ENCODE measurements at places on chromosomes 3 and 15. TPM values are rescaled to one million over a fixed set of nuclear protein-coding genes. Genes with fewer than 3 reads are reported as not detected.

GRCh38 chr15:28917791-28918140, 32.0 kb downstream of the APBA2 start:
- H3K27ac ChIP-seq = no peak overlapping the region
- H3K4me1 ChIP-seq = no peaks in the 10 kb centered on the region
- H3K27me3 ChIP-seq = no peaks in the 10 kb centered on the region

GRCh38 chr3:193701953-193702635, 109.1 kb downstream of the OPA1 start:
- H3K36me3 ChIP-seq = no peaks in the 10 kb centered on the region
- no peaks in the 10 kb centered on the region for H3K4me1 ChIP-seq
- no peak overlapping the region for H3K27ac ChIP-seq
- DNase-seq = no peak
- H3K4me3 ChIP-seq = no peak overlapping the region
- H3K27me3 ChIP-seq = no peaks in the 10 kb centered on the region

GRCh38 chr3:160754371-160754854, 1.6 kb upstream of the PPM1L start:
- peaks cover 24% of the 10 kb centered on the region for H3K4me1 ChIP-seq
- H3K27me3 ChIP-seq = no peaks in the 10 kb centered on the region
- peak overlapping the region; percentile 96 for H3K27ac ChIP-seq
- H3K4me3 ChIP-seq = peak overlapping the region; percentile 89
- H3K36me3 ChIP-seq = no peaks in the 10 kb centered on the region

GRCh38 chr3:66317750-66318376, 97.1 kb downstream of the SLC25A26 start:
- H3K27ac ChIP-seq = no peak overlapping the region
- no peak overlapping the region for H3K4me3 ChIP-seq
- H3K4me1 ChIP-seq = no peaks in the 10 kb centered on the region

DNA sequence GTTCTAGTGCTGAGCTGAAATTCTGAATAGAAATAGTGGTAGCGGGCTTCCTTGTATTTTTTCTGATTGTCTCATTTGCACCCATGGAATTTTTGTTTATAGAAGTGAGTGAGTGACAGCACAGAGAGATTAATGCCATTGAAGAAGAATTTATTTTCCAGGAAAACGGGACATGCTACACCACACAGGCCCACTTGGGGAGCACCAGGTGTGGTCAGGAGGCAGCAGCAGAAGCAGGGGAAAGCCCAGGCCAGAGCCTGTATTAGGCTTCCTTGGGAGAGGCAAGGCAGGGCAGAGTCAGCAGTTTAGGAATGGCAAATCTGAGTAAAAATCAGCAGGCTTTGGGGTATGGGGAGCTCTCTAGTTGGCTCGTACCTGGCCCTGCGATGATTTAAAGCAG, 88.4 kb upstream of the ATP11B start:
- no peaks in the 10 kb centered on the region for H3K36me3 ChIP-seq
- H3K4me1 ChIP-seq = no peaks in the 10 kb centered on the region
- no peak overlapping the region for H3K4me3 ChIP-seq
- no peaks in the 10 kb centered on the region for H3K27me3 ChIP-seq
- no peak overlapping the region for H3K27ac ChIP-seq

DNA sequence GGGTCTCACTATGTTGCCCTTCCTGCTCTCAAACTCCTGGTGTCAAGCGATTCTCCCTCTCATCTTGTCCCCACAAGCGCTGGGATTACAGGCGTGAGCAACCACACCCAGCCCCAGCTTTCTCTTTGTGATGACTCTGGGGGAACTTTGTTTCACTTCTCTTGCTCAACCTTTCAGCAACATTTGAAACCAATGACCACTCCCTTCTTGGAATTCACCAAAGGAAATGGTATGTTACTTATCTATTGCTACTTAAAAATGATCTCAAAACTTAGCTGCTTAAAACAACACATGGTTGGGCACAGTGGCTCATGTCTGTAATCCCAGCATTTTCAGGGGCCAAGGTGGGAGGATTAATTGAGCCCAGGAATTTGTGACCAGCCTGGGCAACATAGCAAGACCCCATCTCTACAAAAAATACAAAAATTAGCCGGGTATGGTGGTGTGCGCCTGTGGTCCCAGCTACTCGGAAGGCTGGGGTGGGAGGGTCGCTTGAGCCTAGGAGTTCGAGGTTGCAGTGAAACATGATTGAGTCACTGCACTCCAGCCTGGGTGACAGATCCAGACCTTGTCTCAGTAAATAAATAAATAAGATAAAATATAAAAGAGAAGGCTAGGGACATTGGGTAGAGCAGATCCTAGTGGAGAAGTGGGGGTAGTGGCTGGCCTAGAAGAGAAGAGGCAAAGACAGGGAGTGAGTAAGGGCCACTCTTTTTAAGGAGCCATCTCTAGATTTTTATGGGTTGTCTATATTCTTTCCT, 10.3 kb upstream of the COPG1 start:
- H3K4me3 ChIP-seq = no peak overlapping the region
- no peaks in the 10 kb centered on the region for H3K36me3 ChIP-seq
- H3K27me3 ChIP-seq = no peaks in the 10 kb centered on the region
- no peaks in the 10 kb centered on the region for H3K4me1 ChIP-seq
- no peak overlapping the region for H3K27ac ChIP-seq

- no peak for DNase-seq
- no peaks in the 10 kb centered on the region for H3K27me3 ChIP-seq
- H3K36me3 ChIP-seq = no peaks in the 10 kb centered on the region
- peak overlapping the region; percentile 71 for H3K27ac ChIP-seq
- H3K4me3 ChIP-seq = no peak overlapping the region
These were observed 88.6 kb downstream of the SLCO3A1 start for GRCh38 chr15:91941871-91942658.

DNA sequence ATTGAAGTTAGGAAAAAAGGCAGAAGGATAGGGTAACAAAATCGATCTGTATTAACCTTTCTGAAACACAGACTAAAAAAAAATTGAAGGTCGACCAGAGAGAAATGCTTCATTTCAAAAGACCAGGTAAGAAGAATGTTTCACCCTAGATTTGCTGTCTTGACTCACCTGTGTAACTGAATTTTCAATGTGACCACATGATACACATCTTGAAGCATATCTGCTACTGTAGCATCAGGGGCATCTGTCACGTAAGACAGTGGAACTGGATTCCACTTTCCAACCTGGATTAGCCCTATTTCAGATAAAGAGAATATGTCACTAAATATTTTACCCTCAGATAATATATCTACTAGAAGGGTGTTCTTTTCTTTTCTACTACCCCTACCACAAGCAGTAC, 9.3 kb downstream of the SATB1 start:
- H3K27ac ChIP-seq = no peak overlapping the region
- DNase-seq = no peak
- no peaks in the 10 kb centered on the region for H3K4me1 ChIP-seq

- no peaks in the 10 kb centered on the region for H3K27me3 ChIP-seq
- no peak for DNase-seq
- H3K27ac ChIP-seq = no peak overlapping the region
- H3K4me3 ChIP-seq = no peak overlapping the region
These were observed 18.4 kb downstream of the CA12 start for GRCh38 chr15:63363292-63363691.

DNA sequence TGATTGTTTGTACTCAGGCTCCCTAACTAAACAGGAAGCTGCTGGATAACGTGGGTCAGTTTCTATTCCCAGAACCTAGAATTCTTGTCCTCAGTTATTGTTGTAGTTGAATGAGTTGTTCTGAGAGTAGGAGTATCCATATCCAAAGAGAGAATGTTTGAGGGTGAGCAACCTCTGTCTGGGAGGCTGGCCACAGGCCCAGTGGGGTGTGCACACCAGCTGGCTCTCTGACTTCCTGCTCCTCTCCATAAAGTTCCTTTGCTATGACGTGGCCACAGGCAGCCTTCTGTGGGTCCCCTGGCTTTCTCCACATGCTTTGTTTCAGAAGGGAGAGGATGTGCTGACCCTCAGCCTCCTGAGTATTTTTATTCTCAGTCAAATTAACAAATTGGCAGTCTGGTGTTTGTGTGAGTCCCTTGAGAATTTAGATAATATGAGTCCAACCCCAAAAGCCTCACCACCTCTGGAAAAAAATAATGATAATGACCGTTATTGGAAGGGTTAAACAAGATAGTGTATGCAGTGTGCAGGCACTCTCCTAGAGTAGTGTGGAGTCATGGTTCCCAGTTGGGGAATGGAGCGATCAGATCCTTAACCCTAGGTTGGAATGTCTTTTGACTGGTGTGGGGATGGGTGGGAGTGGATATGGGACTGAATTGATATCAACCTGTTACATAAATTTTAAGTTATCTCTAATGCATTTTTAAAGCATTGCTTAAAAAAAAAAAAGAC, 47.6 kb upstream of the MED12L start:
- no peak for DNase-seq
- no peaks in the 10 kb centered on the region for H3K4me1 ChIP-seq
- no peaks in the 10 kb centered on the region for H3K27me3 ChIP-seq
- no peak overlapping the region for H3K4me3 ChIP-seq
- no peaks in the 10 kb centered on the region for H3K36me3 ChIP-seq
- H3K27ac ChIP-seq = no peak overlapping the region

DNA sequence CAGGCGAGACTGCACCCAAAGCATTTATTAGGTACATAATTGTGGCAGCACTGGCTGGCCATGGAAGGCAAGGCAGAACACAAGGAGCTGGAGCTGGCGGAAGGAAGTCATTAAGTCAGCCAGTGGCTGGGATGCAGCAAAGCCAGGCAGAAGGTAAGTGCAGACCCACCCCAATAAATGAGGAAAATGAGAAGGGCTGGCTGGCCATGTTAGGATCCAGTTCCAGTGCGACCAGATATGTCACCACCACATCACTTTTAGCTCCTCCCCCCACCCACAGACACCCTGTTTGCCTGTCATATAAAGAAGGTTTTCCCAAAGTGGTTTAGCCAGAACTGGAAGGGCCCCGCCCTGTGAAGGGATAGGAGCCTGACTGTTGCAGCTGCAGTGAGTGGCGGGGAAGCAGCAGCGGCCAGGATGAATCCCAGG, at the start of gene FURIN:
Gene FURIN (plus strand): TSS at position 328 of the 429 bp plus-strand sequence. CDS start 7,153 bp downstream, outside the sequence.
- H3K27me3 ChIP-seq = no peaks in the 10 kb centered on the region
- no peaks in the 10 kb centered on the region for H3K36me3 ChIP-seq
- no peak within 1 kb of the TSS for H3K4me3 ChIP-seq
- peak; percentile 67 for DNase-seq

- H3K27ac ChIP-seq = no peak overlapping the region
- DNase-seq = no peak
- H3K27me3 ChIP-seq = no peaks in the 10 kb centered on the region
- no peaks in the 10 kb centered on the region for H3K36me3 ChIP-seq
- no peak overlapping the region for H3K4me3 ChIP-seq
These were observed 436.0 kb upstream of the PROK2 start for GRCh38 chr3:72220946-72221345.

DNA sequence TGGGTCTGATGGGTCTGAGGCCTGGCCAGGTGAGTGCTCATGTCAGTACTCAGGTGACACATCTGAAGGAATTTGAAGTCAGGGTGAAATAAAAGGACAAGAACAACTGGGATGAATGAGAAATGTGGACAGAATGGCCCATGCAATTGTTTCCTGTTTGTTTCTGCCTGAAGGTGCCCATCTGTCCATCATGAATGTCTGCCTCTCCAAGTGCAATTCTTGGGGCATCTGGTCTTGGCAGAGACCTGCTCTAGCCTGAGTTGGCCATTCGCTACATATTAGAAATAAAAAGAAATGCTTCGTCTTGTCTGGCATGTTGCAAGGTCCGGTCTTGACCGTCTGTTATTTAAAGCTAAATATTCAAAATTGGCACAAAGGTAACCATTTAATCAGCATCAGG, 142.0 kb upstream of the AGBL1 start:
- no peak for DNase-seq
- no peak overlapping the region for H3K27ac ChIP-seq
- no peak overlapping the region for H3K4me3 ChIP-seq
- H3K27me3 ChIP-seq = no peaks in the 10 kb centered on the region
- H3K4me1 ChIP-seq = no peaks in the 10 kb centered on the region

GRCh38 chr15:88894348-88894818, 961 bp downstream of the HAPLN3 start:
- DNase-seq = peak; percentile 80
- H3K27me3 ChIP-seq = no peaks in the 10 kb centered on the region
- no peaks in the 10 kb centered on the region for H3K36me3 ChIP-seq
- H3K27ac ChIP-seq = no peak overlapping the region
- no peak overlapping the region for H3K4me3 ChIP-seq

DNA sequence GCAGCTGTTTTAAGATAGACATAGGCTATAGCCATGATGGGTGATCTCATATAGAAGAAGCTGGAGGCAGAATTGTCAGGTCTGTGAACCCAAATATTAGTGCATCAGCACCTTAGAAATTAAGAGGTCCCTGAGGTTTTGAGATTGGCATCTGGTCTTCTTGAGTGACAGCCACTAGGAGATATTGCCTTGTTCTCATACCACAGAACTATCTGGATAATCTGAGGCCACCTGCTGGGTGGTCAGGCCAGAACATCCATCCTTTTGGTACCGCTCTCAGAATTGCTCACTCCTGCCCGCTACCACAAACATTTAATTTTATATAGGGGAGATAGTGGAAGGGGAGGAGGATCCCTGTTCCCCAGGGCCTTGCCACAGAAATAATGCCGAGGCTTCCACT, 210.6 kb upstream of the ZPLD1 start:
- no peak overlapping the region for H3K4me3 ChIP-seq
- no peaks in the 10 kb centered on the region for H3K27me3 ChIP-seq
- H3K27ac ChIP-seq = no peak overlapping the region
- DNase-seq = peak; percentile 24

GRCh38 chr3:173266441-173266840, 125.4 kb upstream of the SPATA16 start:
- H3K4me1 ChIP-seq = no peaks in the 10 kb centered on the region
- H3K27me3 ChIP-seq = no peaks in the 10 kb centered on the region
- DNase-seq = no peak
- no peak overlapping the region for H3K4me3 ChIP-seq

DNA sequence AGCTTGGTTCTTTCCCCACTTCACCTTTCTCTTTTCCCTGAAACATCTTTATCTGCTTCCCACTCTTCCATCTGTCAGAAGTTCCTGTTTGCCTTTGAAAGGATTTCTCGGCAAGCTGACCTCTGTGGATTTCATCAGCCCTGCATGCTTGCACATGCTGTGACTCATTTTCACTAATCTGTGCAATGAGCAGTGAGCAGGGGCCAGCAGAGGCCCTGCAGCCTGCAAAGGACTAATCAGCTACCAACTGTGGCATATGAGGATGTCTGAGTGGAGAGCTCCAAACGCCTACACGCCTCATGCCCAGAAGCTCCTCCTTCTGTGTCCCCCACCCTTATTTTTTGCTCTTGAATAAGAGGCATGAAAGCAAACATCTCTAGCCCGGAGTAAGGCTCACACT, 333.0 kb upstream of the SEMA6D start:
- peak; percentile 23 for DNase-seq
- H3K4me1 ChIP-seq = peaks cover 8% of the 10 kb centered on the region
- no peaks in the 10 kb centered on the region for H3K27me3 ChIP-seq
- H3K36me3 ChIP-seq = no peaks in the 10 kb centered on the region
- no peak overlapping the region for H3K4me3 ChIP-seq

DNA sequence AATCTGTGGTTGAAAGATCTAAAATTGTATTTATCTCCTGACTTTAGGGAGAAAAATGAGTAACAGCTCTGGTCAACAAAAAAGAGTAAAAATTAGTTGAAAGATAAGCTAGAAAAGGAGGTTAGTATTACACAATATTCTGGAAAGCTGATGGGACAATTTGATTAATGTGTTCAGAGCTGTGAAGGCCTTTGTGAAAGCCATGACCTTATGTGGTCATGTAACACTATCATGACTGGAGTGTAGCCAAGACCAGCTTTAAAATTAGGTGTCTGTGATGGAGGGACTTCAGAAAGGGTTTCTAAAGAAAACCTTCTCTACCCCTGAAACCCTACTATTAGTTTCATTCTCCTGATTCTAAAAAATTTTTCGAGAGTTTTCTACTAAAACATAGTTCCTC, 127.2 kb downstream of the NFKBIZ start:
- H3K27me3 ChIP-seq = no peaks in the 10 kb centered on the region
- no peaks in the 10 kb centered on the region for H3K4me1 ChIP-seq
- DNase-seq = no peak

NDUFB5 gene
- total RNA-seq = 149 TPM

OXTR gene
- 0.29 TPM for total RNA-seq

TAGLN3 gene
- total RNA-seq = not detected

ACAN gene
- total RNA-seq = 0.25 TPM

GOLGA8G gene
- not detected for total RNA-seq

GP9 gene
- not detected for total RNA-seq
